ENCODE measurements at places on chromosomes 2 and 18. TPM values are rescaled to one million over a fixed set of nuclear protein-coding genes. Genes with fewer than 3 reads are reported as not detected.
A peak's percentile ranks its signal among the peaks of the same experiment; 100 is the strongest.

- peak overlapping the region; percentile 80 for H3K27ac ChIP-seq
- no peaks in the 10 kb centered on the region for H3K36me3 ChIP-seq
- peaks cover 32% of the 10 kb centered on the region for H3K4me1 ChIP-seq
- H3K27me3 ChIP-seq: peaks cover 8% of the 10 kb centered on the region
- no peak overlapping the region for H3K4me3 ChIP-seq
- DNase-seq: no peak
Observed at GRCh38 chr18:46622999-46623398, 34.0 kb downstream of the LOXHD1 start.

GRCh38 chr2:45353879-45354278, 257.2 kb downstream of the SRBD1 start:
- H3K4me3 ChIP-seq: no peak overlapping the region
- no peak for DNase-seq
- no peaks in the 10 kb centered on the region for H3K36me3 ChIP-seq
- H3K27ac ChIP-seq: no peak overlapping the region
- H3K4me1 ChIP-seq: no peaks in the 10 kb centered on the region

Gene PARD3B
- 0.16 TPM for total RNA-seq

- no peak for DNase-seq
- no peak overlapping the region for H3K4me3 ChIP-seq
- no peaks in the 10 kb centered on the region for H3K36me3 ChIP-seq
- no peaks in the 10 kb centered on the region for H3K27me3 ChIP-seq
- H3K4me1 ChIP-seq: no peaks in the 10 kb centered on the region
Observed at GRCh38 chr18:70991577-70991976, 702.7 kb downstream of the SOCS6 start.

Gene CDH7
- not detected for total RNA-seq

Data from activated CD8-positive, alpha-beta memory T cell treated with anti-CD3 and anti-CD28 coated beads, Interleukin-2, amount 10 ng/mL, durations not matched to agents 7 days and 5 days (primary cell).